ENCODE measurements at places on chromosomes 7 and 10.

GRCh38 chr10:5775685-5776084 is 37.5 kb downstream of the GDI2 start:
- no peak for ATAC-seq

- ATAC-seq: no peak
Measured at GRCh38 chr10:69747179-69747578, 54.5 kb upstream of the COL13A1 start.

- ATAC-seq: no peak
Measured at GRCh38 chr7:108147031-108147563, 16.9 kb upstream of the LAMB4 start.

DNA sequence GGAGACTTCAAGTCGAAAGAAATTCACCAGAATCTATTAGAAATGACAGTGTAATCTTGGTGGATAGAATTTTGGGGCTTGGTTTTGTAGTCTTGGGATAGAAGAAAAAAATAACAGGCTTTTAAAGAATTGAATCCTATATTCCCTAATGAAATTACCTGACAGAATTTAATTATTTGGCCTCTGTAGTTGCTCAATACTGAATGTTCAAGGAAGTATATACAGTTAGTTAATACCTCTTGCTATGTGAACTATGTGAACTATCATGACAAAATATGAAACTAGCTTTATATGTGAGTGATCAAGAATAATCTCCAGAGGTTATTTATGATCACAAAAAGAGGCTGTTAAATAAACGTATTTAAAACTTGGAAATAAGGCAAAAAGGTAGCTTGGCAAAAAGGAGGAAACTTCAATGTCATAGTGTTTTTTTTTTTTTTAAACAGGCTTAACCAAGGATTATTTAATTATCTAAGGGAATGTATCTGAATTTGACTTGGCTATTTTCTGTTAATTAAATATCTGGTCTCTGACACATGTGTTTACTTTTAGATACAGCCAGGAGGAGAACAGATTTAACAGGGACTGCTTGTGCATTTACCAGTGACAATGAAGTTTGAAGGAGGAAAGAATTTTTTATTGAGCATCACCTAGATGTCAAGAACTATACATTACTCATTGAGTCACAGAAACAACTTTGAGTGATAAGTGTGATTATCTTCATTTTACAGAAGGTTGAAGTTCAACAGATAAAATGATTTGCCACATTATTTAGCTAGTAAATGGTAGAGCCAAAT is 11.5 kb upstream of the CASD1 start:
- no peak for ATAC-seq

DNA sequence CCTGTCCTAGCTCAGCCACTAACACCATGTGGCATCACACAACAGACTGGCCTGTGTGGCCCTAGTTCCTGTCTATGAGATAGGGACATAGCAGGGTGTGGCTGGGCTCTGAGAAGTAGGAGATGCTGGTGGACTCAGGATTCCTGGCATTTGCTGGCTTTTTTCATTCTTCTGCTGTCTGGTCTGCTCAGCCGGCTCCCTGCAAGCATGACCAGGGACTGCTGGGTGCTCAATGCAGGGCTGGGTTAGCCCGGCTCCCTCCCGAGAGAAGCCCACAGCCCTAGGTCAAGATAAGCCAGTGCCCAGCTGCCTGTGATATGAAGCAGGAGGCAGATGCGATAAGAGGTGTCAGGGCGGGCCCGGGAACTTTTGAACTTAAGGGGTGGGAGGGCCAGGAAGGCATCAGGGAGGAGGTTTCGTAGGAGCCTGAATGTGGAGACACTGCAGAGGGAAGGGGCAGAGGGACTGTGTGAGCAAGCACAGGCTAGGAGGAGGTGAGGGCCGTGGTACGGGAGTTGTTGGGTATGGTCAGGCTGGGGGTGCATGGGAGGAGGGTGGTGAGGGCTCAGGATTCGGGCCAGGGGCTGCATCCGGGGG is 3.5 kb downstream of the AQP1 start:
- no peak for ATAC-seq

GRCh38 chr10:132787495-132788179 is 1.7 kb upstream of the NKX6-2 start:
- no peak for ATAC-seq

GRCh38 chr7:151678227-151678604 is 158.5 kb upstream of the RHEB start:
- ATAC-seq: no peak

DNA sequence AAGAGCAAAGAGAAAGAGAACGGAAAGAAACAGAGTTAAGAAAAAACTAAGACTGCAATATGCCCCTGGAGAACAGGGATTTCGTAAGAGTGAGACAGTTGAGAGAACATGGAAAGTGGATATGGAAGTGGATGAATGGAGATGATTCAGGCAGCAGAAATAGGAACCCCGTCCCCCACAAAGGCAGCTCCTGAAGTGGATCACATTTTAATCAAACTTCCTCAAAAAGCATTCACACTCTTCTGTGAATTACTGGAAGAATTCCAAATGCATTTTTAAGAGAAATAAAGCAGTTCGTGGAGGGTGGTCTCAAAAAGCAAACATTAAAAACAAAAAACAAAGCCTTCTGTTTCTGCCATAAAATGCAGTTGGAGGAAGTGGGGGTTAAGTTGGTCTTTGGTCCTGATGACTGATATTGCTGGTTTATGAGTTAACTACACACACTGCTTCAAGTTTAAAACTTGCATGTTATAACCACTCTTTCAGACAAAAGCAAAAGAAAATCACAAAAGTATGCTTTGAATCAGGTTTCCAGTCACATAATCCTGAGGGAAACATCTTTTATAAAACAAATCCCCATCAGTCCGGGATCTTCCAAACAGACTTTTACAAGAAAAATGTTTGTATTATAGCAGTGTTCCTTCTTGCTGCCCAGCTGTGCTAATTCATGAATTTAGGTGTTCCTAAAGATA is 214.3 kb downstream of the FANK1 start:
- ATAC-seq: no peak

- ATAC-seq: no peak
Measured at GRCh38 chr10:21520949-21521348, 4.5 kb downstream of the SKIDA1 start.

- ATAC-seq: peak; percentile 14
Measured at GRCh38 chr7:151520419-151521261, 945 bp upstream of the RHEB start.

- no peak for ATAC-seq
Measured at GRCh38 chr10:78545756-78546155, 512.1 kb downstream of the RPS24 start.
